ENCODE measurements at places on chromosomes 12 and 14. TPM values are rescaled to one million over a fixed set of nuclear protein-coding genes. Genes with fewer than 3 reads are reported as not detected.

DNA sequence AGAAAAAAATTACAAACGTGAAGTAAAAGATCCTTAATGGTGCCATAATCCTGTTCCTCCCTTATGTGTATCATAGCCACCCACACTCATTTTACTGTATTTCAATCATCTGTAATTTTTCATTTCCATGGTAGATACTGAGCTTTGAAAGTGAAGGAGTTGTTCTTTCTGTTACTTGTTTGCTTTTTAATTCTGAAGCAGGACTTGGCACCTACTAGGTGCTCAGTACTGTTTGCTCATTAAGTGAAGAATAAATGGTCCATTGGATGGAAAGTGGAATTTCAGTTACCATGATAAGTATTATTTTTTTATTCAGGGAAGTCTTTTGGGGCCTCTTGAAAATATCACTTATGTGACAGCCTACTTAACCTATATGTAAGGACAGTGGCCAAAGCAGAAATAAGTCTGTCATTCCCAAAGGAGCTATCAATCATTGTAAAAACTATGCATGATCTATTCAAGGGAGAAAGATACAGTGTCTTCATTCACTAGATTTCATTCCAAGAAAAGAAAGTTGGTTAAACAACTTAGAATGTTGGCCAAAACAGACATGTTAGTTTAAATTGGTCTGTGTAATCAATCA is 1244.4 kb upstream of the SEL1L start:
- DNase-seq: no peak

DNA sequence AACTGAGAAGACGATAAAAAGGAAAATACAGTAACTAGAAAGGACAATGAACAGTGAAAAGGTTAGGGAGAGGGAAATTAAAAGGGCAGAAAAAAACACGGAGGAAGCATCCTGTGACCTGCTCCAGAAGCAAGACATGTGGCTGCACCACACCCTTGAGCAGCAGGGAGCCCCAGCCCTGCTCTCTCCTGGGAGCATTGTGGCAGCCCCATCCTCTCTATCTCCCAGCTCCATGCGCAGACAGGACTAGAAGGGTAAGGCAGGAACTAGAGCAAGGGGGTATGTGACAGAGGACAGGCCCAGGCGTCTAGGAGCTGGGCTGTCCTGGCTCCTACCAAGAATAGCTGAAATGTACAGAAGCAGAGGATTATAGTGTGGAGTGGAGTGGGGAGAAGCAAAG is 38.6 kb upstream of the SMUG1 start:
- no peak for DNase-seq

DNA sequence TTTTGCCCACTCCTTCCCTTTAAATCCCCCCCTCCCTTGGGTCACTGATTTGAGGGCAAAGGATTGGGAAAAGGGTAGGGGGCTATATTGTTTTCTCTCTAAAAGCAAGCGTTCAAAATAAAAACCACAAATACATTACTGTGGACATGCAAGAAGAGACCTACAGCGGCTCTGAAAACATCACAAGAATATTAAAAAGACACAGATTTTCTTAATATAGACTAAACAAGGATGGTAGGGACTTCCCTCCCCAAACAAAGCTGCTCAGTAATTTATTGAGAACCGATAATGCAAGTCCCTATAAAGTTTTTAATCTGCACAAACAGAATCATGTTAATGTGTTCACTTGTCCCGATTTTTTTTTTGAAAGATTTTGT is 12.9 kb downstream of the TBX3 start:
- DNase-seq: no peak

GRCh38 chr12:125674554-125675338 is 609.5 kb downstream of the AACS start:
- no peak for DNase-seq

DNA sequence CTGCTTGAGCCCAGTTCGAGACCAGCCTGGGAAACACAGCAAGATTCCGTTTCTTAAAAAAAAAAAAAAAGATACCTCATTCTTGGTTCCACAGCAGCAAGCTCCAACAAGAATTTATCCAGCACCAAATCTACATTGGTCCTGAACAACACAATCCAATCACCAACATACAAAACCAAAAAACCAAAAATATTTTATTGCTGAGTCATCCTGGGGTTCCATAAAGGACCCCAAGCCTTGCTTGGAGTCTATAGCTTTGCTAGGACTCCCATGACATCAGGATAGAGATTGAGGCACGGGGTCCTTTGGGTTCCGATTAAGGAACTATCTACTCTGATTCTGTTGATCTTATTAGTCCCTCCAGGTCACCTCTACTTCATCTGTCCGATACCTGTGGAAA is 7.7 kb downstream of the OSGEP start:
- no peak for DNase-seq

DNA sequence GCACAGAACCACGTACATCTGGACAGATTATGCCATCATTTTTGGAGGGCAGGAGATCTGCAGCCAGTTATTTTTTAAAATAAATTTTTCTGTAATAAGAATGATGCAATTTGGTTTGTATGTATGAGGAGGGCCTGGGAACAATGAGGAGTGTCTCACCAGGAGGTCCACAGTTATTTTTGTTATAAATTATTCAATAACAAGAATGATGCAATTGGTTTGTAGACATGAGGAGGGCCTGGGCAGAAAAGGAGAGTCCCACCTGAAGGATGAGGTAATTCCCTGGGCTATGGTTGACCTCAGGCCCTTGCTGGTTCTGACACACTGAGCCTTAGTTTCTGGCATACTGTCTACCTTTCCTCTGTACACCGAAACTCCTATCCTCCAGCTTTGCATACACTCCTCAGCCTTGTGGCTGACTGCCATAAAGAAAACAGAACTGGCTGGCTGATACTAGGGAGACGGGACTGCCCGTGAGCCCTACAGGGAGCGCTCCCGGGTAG is 9.0 kb upstream of the DCD start:
- no peak for DNase-seq

DNA sequence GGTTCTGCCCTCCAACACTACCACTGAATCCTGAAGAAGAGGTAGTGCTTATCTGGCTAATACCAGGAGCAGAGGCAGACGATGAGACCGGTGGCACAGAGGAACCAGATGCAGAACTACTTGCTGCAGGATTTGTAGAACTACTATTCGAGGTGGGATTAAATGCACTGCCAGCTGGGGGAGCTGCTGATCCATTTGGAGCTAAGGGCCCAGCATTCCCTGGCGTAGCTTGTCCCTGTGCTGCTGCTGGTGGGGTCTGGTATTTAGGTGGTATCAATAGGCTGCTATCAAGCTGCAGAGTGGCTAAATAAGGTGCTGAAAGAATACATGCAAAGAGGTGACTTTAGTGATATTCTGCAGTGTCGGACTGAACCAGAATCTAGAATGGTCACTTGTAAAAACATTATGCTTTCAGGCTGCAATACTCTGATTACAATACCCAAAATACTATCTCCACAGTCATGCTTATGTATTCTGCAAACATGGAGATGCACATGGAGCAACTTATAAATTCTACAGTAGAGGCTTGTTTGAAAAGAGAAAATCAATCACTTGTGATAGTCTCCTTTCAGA is 294.2 kb downstream of the MED13L start:
- peak; percentile 14 for DNase-seq

DNA sequence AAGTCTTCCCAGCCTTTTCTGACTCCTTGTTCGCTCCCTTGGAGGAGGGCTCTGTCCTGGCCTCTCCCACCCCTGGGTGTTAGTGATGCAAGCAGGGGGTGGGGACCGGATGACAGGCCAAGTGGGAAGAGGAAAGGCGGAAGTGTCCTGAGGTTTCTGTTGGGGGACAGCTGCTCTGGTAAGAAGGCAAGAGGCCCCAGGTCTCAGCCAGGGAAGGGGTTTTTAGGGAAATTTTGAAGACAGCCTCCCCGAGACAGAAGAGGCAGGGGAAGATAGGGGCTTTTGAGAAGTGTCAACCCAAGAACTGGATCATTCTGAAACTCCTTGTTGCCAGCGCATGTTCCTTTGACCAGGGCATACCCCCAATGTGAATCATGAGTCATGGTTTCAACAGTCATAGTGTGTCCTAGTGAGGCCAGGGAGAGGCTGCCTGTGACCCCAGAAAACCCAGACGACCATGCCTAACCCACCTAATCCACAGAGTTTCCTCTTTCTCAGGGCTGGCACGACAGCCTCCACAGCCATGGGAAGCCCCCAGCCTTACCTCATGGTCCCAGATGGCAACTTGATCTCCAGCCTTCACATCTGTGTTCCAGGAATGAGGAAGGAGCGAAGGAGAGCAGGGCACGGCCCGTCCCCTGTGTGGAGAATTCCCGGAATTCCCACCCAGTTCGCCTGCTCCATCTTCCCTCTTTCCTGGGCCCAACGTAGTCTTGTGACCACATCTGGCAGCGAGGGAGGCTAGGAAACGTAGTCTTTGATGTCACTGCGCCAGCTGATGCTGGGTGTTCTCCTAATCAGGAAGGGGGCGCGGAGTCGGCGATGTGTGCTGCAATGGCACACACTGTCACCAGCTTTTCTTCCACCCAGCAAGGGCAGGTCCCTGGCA is 4.9 kb upstream of the GPR132 start:
- DNase-seq: peak; percentile 45

DNA sequence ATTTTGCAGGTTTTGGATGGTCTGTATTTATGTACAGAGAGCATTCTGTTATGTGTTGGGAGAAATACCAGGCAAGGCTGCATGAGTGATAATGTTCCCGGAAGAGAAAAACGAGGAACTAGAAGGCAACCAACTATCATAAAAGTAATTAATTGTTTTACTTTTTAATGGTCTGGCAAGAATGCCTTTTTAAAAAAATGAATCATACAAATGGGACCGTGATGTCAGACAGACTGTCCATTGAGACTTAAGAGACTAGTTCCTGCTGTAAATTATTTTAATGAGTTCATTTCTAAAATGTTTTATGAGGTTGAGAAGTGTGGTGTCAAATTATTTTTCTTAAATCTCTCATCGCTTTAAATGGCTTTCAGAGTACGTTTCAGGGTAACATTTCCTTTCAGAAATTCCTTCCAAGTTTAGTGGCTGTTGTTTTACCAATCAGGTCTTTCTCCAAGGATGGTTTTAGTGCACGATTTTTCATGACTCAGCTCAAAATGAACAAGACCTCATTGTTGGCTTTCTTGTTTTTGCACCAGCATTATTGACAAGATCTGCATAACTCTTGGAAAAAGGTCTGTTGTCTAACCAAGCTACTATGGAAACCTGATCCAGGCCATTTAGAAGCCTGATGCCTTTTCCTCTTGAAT is 86.1 kb upstream of the ARHGAP5 start:
- DNase-seq: peak; percentile 59

GRCh38 chr12:122187466-122187865 is 4.5 kb downstream of the LRRC43 start:
- no peak for DNase-seq

- DNase-seq: peak; percentile 90
Observed at GRCh38 chr12:76024942-76025600, 6.5 kb downstream of the PHLDA1 start.

GRCh38 chr12:94263905-94264561 is 115.7 kb downstream of the PLXNC1 start:
- DNase-seq: peak; percentile 46

DNA sequence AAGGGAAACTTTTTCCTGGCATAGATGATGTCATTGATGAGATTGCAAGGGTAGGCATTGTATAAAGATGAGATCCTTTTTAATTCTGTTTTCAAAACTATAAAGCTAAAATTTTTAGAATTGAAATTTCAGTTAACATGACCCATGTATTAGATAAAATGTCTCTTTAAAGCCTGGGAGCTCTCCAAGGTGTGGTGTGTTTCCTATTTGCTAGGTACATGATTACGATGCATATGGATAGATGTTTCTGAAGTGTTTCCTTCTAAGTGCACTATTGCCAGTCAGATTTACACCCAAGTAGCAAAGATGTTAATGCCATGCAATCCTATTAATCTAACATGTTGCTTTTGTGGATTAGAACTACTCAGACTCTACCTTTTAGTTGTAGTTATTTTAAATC is 834.7 kb downstream of the DIO2 start:
- DNase-seq: peak; percentile 1

- DNase-seq: peak; percentile 53
Observed at GRCh38 chr12:98745578-98746391, 100.7 kb downstream of the APAF1 start.

DNA sequence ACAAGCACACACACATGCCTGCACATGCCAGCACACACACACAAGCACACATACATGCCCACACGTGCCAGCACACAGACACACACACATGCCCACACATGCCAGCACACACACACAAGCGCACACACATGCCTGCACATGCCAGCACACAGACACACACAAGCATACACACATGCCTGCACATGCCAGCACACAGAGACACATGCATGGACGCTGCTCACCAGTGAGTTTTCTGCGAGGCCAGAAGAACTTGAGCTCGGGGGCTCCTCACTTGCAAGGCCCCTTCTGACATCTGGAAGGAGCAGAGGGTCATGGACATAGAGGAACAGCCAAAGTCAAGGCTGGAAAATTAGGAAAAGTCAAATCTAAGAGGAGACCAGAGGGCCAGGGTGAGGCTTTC is 61.2 kb upstream of the BCL11B start:
- no peak for DNase-seq

- DNase-seq: no peak
Observed at GRCh38 chr12:41287500-41288141, 99.5 kb downstream of the PDZRN4 start.

DNA sequence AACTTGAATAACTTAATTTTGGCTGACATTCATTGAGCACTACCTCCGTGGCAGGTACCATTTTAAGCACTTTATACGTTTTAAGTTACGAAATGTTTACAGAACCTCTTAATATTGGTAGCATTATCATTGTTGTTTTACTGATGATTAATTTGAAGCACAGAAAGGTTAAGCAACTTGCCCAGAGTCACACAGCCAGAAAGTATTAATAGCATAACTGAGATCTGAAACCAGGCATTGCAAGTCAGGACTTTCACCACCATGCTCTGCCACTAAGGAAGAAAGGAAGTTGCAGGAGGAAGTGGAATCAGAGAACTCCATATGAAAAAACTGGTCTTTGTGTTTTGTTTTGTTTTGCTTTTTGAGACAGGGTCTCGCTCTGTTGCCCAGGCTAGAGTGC is 28.2 kb upstream of the BCAT1 start:
- DNase-seq: no peak

DNA sequence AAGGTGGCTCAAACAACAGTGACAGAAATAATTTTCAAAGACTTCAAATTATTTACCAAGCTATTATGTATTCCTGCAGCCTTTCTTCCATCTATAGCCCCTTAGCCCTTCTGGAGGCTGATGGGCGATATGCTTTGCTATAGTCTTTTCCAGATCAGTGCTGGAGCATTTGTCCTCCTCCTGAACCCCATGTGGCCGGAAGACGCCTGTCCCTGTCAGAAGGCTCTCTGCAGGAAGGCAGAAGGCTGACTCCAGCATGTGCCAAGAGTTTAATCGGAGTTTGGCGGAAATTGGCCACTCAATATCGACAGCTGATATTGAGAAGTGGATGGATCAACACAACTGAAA is 49.3 kb upstream of the MAX start:
- no peak for DNase-seq

PIP4P1 gene
- 18.6 TPM for total RNA-seq

USP15 gene
- total RNA-seq: 47.4 TPM

ADAM21 gene
- total RNA-seq: 0.97 TPM

NANOG gene
- 0.13 TPM for total RNA-seq

OAS1 gene
- total RNA-seq: not detected

C12orf50 gene
- not detected for total RNA-seq

LRRC23 gene
- total RNA-seq: 4.3 TPM

ALKBH2 gene
- 5.8 TPM for total RNA-seq

All from GM23248 (cell line).